ENCODE measurements at places on chromosomes 1 and 21.

DNA sequence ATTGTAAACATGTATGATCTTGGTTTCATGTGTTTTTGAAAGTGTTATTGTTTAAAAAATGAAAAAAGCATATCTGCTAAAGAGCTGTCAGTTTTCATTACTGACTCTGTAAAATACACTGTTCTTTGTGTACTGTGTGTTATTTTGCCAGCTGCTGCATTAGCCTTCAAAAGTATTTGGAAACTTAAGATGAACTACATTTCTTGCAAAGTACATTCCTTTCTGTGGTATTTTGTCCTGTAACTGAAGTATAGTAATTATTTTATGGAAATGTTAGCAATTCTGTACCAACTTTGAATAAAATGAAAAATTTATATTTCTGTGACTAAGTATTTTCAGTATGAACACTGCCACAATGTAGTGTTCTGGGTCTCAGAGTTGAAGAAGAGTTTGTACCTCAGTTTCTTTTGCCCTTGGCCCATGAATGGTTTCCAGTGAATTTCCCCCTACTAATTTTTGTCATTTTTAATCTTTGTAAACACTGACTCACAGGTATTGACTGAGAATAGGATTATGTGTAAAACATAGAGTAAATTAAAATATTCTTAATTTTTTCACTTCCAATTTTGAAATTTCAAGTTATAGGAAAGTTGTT, 32.7 kb downstream of the MRPS6 start:
- no peak for DNase-seq

GRCh38 chr1:192980856-192981255, 78.3 kb downstream of the UCHL5 start:
- DNase-seq = no peak

GRCh38 chr1:184406479-184406878, 19.6 kb downstream of the C1orf21 start:
- DNase-seq = no peak

- DNase-seq = peak; percentile 18
Observed at GRCh38 chr1:9909234-9910046, 629 bp downstream of the CTNNBIP1 start.

- DNase-seq = no peak
Observed at GRCh38 chr1:93595743-93596142, 85.9 kb downstream of the BCAR3 start.

DNA sequence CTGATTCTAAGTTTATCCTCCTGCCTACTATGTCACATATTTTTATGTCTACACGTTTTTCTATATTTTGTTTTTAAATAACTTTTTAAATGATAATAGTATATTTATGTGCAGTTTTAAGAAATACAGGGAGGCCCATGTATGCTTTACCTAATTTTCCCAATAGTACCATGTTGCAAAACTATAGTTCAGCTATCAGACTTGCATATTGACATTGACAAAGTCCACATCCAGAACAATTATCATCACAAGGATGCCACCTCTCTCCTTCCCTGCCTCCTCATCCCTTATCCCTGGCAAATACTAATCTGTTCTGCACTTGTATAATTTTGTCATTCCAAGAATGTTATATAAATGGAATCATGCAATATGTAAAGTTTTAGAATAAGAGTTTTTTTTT, 90.9 kb downstream of the CRB1 start:
- DNase-seq = no peak

DNA sequence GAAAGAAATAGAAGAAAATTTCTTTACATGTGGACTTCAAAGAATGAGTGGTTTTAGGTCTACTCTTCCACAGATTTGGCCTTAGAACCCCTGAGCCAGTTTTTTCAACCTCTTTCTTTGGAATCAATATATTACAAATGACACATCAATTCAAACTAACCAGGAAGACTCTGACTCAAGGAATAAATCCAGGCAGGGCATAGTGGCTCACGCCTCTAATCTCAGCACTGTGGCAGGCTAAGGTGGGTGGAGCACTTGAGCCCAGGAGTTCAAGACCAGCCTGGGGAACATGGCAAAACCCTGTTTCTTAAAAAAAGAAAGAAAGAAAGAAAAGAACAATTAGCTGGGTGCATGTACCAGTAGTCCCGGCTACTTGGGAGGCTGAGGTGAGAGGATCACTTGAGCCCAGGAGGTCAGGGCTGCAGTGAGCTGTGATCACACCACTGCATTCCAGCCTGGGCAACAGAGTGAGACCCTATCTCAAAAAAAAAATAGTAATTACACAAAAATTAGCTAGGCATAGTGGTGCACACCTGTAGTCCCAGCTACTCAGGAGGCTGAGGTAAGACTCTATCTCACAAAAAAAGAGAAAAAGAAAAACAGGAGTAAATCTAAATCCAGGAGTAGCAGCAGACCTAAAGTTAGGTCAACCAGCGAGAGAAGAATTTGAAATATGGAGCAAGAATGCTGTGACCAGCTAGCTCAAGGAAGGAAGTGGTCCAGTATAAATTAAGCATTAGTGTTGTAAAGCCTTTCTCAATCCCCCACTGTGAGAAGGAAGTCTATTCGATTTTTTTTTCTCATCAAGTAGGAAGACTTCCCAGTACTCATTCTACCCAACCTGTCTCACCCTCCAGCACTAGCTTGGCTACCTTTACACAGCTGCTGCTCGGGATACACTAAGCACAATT, 1.9 kb downstream of the SORT1 start:
- DNase-seq = no peak

GRCh38 chr1:211783266-211783665, 47.3 kb downstream of the LPGAT1 start:
- no peak for DNase-seq

- no peak for DNase-seq
Observed at GRCh38 chr1:83766241-83766691, 232.7 kb downstream of the TTLL7 start.

DNA sequence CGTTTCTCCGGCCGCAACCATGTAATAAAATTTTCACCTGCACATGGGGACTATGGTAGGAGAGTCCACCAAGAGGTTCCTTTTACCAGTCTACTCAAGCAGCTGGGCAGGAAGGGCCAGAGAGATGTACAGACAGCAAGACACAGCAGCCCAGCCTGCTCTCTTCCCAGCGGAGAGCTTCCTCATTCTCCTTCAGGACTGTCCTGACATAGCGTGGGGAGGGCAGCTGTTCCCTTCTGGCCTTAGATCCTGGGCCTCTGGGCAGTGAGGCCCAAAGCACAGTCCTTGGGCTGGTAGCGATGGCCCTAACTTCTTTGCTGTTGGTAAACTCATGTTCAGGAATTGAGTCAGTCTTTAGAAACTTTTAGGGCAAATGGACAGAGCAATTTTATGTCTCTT, 89.1 kb downstream of the BCAR3 start:
- DNase-seq = no peak

- no peak for DNase-seq
Observed at GRCh38 chr1:224846119-224846907, 83.2 kb upstream of the DNAH14 start.

DNA sequence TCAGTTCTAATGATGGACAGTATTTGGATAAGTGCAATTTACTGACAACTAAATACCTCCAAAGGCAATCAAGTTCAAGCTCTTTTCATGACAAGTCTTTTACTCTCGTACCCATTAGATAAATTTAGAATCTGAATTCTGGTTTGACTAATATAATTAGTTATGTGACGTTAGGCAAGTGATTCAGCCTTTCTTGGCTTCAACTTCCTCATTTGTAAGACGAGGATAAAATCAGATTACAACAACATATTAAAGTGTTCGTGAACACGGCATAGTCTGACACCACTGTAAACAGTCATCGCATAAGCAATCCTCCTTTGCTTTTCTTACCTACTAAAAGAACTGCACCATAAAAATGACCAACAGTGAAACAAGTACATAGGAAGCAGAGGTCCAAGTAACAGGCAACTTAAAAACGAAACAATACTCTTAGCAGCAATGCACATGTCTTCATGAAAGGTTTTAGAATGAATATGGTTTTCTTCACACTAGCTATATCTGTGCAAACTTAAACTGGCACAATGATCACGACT, 25.7 kb downstream of the COA6 start:
- no peak for DNase-seq

GRCh38 chr21:31772674-31773555, 41.0 kb upstream of the SCAF4 start:
- no peak for DNase-seq

DNA sequence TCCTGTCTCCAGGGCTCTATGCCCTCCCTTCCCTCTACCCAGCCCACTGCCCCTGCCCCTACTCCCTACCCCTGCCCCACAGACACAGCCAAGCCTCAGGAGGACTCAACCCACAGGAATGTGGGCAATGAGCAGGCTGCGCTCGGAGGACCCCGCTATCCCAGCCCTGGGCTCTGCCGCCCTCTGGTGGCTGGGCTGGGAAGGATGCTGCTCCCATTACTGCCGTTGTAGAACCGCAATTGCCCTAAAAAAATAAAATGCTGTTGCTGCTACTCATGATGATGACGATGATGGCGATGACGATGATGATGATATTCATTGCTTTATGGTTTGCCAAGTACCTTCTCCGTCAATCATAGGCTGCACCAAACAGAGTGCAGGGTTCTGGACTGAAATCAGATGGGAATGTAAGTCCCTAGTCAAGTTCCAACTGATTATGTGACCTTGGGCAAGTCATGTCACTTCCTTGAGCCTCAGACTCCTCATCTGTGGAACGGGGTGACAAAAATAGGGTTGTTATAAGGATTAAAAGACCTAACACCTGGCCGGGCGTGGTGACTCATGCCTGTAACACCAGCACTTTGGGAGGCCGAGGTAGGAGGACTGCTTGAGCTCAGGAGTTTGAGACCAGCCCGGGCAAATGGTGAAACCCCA, 24.6 kb downstream of the ARHGEF19 start:
- DNase-seq = peak; percentile 69

GRCh38 chr1:225119307-225119706, 189.8 kb downstream of the DNAH14 start:
- DNase-seq = no peak

DNA sequence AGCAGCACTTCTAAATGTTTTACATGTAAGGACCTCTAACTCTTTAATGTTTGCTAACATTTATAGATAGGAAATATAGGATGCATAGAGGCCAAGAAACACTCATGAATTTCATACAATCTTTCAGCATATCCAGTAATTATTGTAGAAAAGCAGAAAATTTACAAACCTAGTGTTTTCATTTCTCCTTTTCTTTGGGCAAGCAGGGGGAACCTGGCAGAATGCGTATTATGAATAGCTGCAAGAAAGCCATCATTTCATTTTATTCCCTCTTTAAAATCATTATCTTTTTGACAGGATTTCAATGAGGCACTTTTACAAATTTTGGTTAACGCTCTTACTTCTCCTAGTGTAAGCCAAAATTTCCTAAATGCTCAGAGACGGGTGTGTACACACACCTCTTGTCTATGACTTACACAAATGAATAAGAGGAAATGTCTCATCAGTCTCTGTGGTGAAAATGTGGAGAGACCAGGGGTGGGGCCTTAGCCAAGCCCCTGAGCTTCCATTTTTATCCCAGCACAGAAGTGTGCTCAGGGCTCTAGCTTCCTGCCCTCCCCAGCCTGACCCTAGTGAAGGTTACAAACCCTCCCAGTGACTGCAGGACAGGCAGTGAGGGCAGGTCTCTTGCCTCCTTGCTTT, 91.6 kb downstream of the LRRC8C start:
- DNase-seq = no peak

DNA sequence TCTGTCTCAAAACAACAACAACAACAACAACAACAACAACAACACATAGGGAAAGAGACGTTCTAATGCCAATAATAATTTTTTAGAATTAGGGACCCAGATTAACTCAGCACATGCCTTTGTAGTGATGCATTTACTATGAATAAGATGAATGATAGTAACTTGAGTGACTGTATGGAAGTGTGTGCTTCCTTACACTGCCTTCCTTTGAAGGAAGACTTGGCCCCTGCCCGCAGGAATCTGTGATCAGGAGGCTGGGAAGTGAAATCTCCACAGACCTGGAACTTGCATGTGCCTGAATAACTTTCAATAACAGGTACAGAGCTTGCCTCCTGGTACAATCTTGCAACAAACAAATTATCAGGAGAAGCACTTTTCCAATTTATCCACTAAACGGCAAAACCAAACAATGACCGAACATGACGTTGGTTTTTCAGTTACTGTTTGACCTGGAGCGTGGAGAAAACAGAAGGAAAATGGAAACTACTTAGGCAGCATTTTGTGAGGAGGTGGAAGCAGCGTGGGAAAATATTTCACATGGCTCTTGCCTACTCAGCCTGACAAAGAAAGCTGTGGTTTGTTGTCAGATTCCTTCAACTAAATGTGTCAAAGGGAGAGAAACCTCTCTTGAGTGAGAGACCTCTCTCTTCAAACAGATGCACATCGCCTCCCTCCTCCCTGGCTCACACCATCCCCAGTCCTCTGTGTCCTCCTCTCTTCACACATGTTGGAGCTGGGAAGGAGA, 10.1 kb upstream of the ABCA4 start:
- no peak for DNase-seq

DNA sequence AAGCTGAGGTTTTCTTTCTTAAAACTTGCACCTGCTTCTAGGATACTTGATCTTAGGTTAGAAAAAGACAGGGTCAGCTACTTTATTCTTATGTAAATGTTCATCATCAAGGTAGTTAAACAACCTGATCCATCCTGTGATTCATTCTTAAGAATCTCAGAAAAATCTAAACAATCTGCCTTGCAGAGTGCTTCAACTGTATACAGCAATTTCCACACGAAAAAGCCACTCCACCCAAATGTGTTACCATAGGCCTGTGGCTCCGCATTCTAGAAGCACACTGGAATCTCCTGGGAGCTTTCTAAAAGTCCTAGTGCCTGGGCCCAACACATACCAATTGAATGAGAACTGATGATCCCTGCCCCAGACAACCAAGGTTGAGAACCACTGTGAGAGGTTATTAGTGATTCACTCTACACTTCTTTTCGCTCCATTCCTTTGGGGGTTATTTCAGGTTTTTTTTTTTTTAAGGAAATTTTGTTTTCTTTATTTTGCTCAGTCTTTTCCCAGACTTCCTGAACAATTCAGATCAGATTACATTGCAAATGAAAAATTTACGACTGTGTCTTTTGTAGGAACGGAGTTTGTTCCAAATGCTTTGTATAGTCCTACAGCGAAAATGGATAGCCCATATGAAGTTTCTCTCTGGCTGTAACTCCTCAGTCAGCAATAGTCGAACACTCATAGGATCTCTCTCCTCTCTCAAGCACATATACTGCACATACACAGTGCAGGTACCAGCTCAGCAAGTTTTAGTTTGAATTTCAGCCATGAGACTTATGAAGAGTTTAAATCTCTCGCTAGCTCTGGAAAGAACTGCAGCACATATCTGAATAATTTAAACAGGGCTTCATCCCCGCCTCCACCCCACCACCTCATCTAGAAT, 16.1 kb downstream of the SMYD2 start:
- DNase-seq = no peak

GRCh38 chr1:197173571-197174507, 27.4 kb upstream of the ASPM start:
- no peak for DNase-seq

- DNase-seq = no peak
Observed at GRCh38 chr1:30047576-30047975, 675.8 kb downstream of the MATN1 start.

- no peak for DNase-seq
Observed at GRCh38 chr1:119978018-119978505, 81.7 kb upstream of the ADAM30 start.

- no peak for DNase-seq
Observed at GRCh38 chr1:84299536-84300170, 1.9 kb upstream of the SAMD13 start.

Measured in naive thymus-derived CD8-positive, alpha-beta T cell (primary cell).